ENCODE measurements at places on chromosomes 6 and 20. TPM values are rescaled to one million over a fixed set of nuclear protein-coding genes. Genes with fewer than 3 reads are reported as not detected.
A peak's percentile ranks its signal among the peaks of the same experiment; 100 is the strongest.

GRCh38 chr6:32637219-32637880, at the start of gene HLA-DQA1:
TSS of gene HLA-DQA1 (plus strand) at chr6:32637406. CDS start at chr6:32637459, 53 bp downstream.
- H3K4me1 ChIP-seq: no peaks in the 10 kb centered on the region
- no peak for DNase-seq
- H3K4me3 ChIP-seq: no peak within 1 kb of the TSS
- peaks cover 25% of the 10 kb centered on the region for H3K27me3 ChIP-seq

Gene MEP1A
- total RNA-seq: not detected

DNA sequence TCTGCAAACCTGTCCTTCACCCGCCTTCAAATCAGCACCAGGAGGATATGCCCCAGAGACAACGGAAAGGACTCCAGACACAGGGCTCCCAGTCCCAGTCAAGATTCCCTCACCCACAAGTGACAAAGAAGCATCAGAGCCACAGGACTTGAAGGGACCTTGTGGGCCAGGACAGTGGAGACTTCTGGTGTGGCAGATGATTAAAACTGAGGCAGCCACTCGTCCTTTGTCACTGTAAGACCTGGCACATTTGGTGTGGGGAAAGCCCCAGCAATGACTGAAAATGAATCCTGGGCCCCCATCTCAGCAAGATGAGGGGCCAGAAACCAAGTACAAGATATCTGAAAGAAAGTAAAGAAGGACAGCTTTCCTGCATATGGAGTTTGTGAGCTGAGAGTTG, 15.6 kb upstream of the GMPR start:
- H3K27ac ChIP-seq: no peak overlapping the region
- H3K36me3 ChIP-seq: no peaks in the 10 kb centered on the region
- no peak for DNase-seq
- H3K27me3 ChIP-seq: peaks cover 8% of the 10 kb centered on the region
- no peaks in the 10 kb centered on the region for H3K4me1 ChIP-seq
- no peak overlapping the region for H3K4me3 ChIP-seq

GRCh38 chr6:149901444-149902140, 3.7 kb upstream of the RAET1E start:
- H3K4me3 ChIP-seq: no peak overlapping the region
- peaks cover 9% of the 10 kb centered on the region for H3K27me3 ChIP-seq
- no peak for DNase-seq
- peaks cover 21% of the 10 kb centered on the region for H3K4me1 ChIP-seq
- no peaks in the 10 kb centered on the region for H3K36me3 ChIP-seq
- no peak overlapping the region for H3K27ac ChIP-seq

Gene FHL5
- total RNA-seq: not detected

Gene C6orf163
- 0.54 TPM for total RNA-seq

GRCh38 chr20:57970856-57971255, 257.6 kb downstream of the ANKRD60 start:
- peaks cover 4% of the 10 kb centered on the region for H3K36me3 ChIP-seq
- H3K4me3 ChIP-seq: no peak overlapping the region
- no peak for DNase-seq
- peaks cover 22% of the 10 kb centered on the region for H3K27me3 ChIP-seq

GRCh38 chr6:40187535-40188144, 253.4 kb upstream of the MOCS1 start:
- no peak overlapping the region for H3K4me3 ChIP-seq
- peaks cover 6% of the 10 kb centered on the region for H3K36me3 ChIP-seq
- no peak for DNase-seq
- peaks cover 2% of the 10 kb centered on the region for H3K27me3 ChIP-seq
- no peak overlapping the region for H3K27ac ChIP-seq

DNA sequence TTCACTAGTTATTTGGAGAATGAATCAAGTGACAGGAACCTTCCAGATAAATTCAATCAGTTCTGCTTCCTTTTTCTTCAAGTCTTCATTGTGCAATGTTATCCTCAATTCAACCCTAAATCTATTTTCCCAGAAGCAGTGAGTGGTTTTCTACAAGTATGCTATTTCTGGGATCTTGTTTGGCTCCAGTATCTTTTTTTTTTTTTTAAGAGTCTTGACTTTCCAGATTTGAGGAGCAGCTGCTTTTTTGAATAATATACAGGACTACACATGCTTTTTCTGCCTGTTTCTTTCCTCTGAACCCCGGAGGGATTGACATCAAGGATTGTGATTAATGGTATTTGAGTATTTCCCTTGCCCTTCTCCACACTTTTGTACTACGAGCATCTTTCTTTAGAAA, 339.2 kb upstream of the JAG1 start:
- H3K4me1 ChIP-seq: no peaks in the 10 kb centered on the region
- peaks cover 2% of the 10 kb centered on the region for H3K27me3 ChIP-seq
- no peak overlapping the region for H3K27ac ChIP-seq
- H3K4me3 ChIP-seq: no peak overlapping the region

GRCh38 chr6:97689078-97689754, 406.2 kb upstream of the MMS22L start:
- no peaks in the 10 kb centered on the region for H3K4me1 ChIP-seq
- no peaks in the 10 kb centered on the region for H3K36me3 ChIP-seq
- H3K4me3 ChIP-seq: no peak overlapping the region
- DNase-seq: no peak

Gene STMN3
- total RNA-seq: 2.7 TPM

DNA sequence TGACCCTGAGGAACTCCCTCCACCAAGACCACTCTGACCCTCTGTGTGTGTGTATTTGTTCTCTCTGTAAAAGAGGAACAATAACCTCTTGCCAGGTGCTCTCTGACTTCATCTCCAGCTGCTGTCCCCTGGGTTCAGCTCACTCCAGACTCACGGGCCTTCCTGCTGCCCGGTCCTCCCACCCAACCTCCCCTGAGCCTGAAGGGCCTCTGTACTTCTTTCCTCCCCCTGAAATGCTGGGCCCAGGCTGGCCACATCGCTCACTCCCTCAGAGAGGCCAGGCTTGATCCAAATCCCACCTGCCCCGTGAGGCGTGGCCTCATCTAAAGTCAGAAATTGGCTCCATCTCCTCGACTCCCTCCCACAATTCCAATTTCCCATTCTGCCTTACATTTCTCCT, 202.4 kb downstream of the PRKN start:
- no peaks in the 10 kb centered on the region for H3K27me3 ChIP-seq
- H3K27ac ChIP-seq: no peak overlapping the region
- peaks cover 4% of the 10 kb centered on the region for H3K36me3 ChIP-seq
- no peak for DNase-seq
- no peak overlapping the region for H3K4me3 ChIP-seq

DNA sequence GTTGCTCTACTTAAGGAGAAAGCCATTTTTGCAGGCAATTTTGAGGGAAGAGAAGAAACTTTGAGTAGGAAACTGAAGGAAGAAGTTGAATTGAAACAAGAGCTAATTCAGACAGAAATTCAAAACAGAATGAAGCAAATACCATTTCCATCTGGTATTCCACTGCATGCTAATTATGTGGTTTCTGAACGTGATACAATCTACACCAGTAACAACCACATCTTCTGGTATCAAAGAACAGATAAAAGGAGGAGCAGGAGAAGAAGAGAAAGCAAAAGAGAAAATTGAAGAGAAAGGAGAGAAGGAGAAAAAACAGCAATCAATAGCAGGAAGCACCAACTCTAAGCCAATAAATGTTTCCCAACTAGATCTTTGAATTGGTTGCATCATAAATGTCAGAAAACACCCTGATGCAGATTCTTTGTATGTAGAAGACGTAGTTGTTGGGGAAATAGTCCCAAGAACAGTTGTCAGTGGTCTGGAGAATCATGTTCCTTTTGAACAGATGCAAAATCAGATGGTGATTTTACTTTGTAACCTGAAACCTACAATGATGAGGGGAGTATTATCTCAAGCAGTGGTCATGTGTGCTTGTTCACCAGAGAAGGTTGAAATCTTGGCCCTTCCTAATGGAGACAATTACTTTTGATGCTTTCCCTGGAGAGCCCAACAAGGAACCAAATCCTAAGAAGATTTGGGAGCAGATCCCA, 132.4 kb downstream of the MACROD2 start:
- H3K4me1 ChIP-seq: no peaks in the 10 kb centered on the region
- H3K27me3 ChIP-seq: no peaks in the 10 kb centered on the region
- no peaks in the 10 kb centered on the region for H3K36me3 ChIP-seq

DNA sequence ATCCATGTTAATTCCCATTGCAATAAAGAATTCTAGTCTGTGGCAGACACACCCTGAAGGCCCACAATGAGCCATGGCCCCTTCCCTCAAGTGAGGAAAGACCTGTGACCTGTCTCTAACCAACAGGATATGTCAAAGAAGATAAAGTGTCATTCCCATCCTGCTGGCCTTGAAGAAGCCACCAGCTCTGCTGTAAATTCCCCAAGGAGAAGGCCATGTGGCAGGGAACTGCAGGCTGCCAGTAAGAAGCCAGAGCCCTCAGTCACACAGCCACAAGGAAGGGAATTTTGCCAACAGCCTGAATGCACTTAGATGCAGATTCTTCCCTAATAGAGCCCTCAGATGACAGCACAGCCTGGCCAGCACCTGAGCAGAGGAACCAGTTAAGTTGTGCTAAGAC, 24.8 kb downstream of the VIP start:
- no peak for DNase-seq
- H3K4me3 ChIP-seq: no peak overlapping the region
- H3K27ac ChIP-seq: no peak overlapping the region
- no peaks in the 10 kb centered on the region for H3K36me3 ChIP-seq

GRCh38 chr6:113921299-113921904, 49.5 kb downstream of the HDAC2 start:
- H3K36me3 ChIP-seq: no peaks in the 10 kb centered on the region
- H3K4me3 ChIP-seq: no peak overlapping the region
- no peaks in the 10 kb centered on the region for H3K27me3 ChIP-seq
- DNase-seq: no peak
- H3K27ac ChIP-seq: no peak overlapping the region

GRCh38 chr6:36131511-36132245, 1.4 kb downstream of the MAPK13 start:
- no peaks in the 10 kb centered on the region for H3K36me3 ChIP-seq
- peak overlapping the region; percentile 86 for H3K27ac ChIP-seq
- peak overlapping the region; percentile 62 for H3K4me3 ChIP-seq
- DNase-seq: peak; percentile 76
- peaks cover 55% of the 10 kb centered on the region for H3K4me1 ChIP-seq

DNA sequence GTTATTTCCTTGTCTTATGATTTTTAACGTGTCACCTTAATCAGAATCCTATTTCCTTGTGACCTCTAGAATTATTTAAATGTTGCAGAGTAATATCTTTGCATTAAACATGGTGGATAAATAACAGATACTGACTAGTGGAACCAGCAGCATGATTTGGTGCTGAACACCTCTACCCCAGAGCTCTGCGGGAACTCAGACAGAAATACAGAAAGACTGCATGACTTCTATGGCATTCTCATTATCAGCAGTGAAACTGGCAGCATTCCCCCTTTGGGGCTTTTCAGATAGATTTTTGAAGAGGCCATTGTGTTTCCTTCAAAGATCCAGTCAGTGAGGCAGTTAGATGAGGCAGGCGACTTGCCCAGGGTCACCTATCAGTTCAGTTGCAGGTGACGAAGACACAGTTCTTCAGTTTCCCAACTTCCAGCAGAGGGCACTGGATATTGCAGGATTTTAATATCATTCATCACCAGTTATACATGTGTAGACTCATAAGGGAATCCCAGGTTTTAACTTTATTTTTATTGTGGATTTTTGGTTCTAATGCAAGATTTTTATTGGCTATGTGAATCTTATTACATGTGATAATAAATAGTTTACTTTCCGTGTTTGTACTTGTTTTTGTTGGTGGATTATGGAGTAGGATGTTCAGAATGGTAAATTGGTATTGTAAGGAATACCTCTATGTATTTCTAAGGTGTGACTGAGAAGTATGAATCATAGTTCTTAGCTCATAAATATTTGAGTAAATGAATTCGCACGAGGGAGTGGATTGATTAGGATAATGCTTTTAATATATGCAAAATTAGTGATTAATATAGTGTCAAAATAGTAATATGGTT, 81.3 kb downstream of the AFDN start:
- H3K4me1 ChIP-seq: no peaks in the 10 kb centered on the region
- H3K36me3 ChIP-seq: no peaks in the 10 kb centered on the region
- H3K4me3 ChIP-seq: no peak overlapping the region
- no peaks in the 10 kb centered on the region for H3K27me3 ChIP-seq

- peak overlapping the region; percentile 89 for H3K4me3 ChIP-seq
- peak overlapping the region; percentile 83 for H3K27ac ChIP-seq
- H3K4me1 ChIP-seq: peaks cover 20% of the 10 kb centered on the region
Measured at GRCh38 chr6:163412801-163413344, 1.6 kb upstream of the QKI start.

DNA sequence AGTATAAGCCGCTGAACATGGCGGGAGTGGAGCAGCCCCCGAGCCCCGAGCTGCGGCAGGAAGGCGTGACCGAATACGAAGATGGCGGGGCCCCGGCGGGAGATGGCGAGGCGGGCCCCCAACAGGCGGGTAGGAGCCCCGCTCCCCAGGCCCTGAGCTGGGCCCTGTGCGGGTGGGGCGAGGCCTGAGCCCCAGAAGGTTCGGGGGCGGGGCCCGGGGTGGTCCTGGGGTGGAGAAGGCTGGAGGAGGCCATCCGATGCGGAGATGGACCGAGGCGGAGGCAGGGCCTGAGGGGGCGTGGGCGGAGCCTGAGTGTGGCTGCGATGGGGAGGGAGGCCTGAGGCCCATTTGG, 7.1 kb downstream of the L3MBTL1 start:
- H3K36me3 ChIP-seq: no peaks in the 10 kb centered on the region
- peaks cover 10% of the 10 kb centered on the region for H3K4me1 ChIP-seq
- peak overlapping the region; percentile 93 for H3K27ac ChIP-seq
- H3K4me3 ChIP-seq: peak overlapping the region; percentile 97

Data from HFFc6 (cell line).